ENCODE measurements at places on chromosomes 11 and 22.
A peak's percentile ranks its signal among the peaks of the same experiment; 100 is the strongest.

- DNase-seq = peak; percentile 70
These were observed 26.2 kb upstream of the TPBGL start for GRCh38 chr11:75214411-75214821.

- DNase-seq = no peak
These were observed 609.0 kb downstream of the TBC1D22A start for GRCh38 chr22:47371263-47372090.

DNA sequence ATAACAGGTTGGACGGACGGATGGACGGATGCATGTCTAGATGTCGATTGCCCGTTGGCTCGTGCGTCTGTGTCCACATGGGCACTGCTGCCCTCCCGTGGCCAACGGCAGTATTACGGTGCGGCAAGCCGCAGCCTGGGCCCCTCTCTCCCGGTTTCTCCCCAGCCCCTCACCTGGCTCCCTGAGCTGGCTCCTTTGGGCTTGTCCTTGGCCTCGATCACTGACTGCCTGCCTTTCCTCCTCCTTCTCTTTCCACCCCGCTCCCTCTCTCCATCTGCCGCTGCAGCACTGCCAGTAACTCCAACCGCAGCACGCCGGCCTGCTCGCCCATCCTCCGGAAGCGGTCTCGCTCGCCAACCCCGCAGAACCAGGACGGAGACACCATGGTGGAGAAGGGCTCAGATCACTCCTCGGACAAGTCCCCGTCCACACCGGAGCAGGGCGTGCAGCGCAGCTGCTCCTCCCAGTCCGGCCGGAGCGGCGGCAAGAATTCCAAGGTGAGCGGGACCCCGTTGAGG, 77.3 kb downstream of the SCN3B start:
- DNase-seq = peak; percentile 51

DNA sequence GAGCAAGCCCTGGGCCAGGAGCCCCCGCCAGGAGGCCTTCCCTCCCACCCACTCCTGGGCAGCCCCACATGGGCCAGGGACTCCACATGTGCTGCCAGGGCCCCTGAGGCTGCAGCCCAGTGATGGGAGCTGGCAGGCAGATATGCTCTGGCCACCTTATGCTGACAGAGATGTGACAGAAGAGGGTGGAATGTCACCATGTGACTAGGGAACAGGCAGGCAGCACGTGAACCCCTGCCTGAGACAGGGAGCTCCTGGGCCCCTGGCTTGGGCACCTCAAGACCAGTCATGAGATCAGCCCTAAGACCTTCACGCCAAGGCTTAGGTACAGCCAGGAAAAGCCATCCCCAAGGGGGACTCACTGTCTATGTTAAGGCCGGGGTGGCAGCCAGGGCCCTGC, 9.1 kb downstream of the PRODH start:
- no peak for DNase-seq

DNA sequence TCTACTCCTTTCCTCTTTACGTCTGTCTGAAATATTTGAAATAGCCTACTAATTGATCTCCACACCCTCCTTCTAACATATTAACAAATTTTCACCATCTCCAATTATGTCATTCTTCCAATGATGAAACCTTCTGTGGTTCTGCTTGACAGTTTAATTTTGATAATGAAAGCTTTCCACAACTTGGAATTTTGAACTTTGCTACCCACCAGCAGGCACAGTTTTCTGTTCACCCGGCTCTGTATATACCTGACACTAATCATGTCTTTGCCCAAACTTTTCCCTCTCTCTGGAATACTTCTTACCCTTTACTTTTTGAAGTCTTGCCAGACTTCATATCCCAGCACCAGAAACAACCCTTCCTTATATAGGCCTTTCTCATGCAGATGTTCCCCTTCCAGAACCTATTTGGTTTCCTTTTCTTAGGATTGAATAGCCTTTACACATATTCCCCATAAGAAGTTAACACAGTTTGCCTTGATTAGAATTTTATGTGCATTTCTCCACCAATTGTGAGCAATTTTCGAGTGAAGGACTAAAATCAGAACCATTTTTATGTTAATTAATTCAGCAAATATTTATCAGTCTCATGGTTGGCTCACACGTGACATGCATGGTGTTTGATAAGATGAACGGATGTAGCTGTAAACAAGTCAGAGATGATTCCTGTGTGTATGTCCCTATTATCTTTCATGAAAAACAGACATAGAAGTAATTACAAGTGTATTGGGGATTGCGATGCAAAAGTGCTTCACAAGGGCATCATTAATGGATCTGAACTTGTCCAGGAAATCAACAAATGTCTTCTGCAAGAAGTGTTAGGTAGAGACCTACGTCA, 173.4 kb downstream of the ARHGAP42 start:
- DNase-seq = no peak

DNA sequence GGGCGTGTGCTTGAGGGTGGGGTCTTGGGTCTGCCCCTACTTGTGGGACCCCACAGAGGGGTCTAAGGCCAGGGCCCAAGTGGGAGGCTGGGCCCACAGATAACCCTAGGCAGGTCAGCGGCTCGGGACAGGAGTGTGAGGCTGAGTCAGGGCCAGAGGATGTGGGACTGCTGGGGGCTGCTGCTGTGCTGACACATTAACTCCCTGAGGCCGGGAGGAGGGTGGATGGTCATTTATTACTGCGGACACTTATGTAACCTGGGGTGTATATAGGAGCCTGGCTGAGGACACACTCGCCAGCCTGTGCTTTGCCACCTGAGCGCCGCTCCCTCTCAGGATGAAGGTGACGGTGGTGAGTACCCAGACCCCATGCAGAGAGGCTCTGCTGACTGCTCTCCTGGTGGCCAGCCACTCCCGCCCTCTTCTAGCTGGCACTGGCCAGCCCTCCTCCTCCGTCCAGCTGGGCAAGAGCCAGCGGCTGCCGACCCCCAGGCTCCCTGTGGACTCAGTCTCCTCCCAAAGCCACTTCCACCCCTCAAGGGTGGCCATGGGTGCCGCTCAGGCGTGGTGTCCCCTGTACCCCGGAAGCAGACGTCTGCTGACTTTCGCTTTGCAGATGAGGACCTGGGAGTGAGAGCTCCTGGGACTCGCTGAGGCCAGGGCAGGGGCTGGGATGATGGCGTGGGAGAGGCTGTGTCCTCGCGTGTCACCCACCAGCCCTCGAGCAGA, at the start of gene MIOX:
Gene MIOX (plus strand): TSS at position 299 of the 729 bp plus-strand sequence. CDS start 39 bp downstream, at position 338.
- DNase-seq = peak; percentile 91

DNA sequence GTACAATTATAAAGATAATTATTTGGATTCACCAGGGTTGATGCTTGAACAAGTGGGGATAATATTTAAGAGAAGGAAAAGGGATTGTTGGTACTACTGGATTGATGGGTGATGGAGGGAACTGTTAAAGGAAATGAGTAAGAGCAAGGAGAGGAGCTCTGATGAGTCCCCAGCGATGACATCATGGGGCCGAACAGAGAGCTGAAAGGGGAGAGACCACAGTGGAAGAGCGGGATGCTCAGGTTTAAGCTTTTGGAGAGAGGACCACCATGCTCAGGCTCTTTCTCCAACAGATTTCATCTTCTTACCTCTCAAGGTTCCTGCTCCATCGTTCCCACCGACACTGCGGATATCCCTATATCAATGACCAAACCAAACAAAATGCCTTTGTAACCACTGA, 568.7 kb downstream of the ETS1 start:
- no peak for DNase-seq

DNA sequence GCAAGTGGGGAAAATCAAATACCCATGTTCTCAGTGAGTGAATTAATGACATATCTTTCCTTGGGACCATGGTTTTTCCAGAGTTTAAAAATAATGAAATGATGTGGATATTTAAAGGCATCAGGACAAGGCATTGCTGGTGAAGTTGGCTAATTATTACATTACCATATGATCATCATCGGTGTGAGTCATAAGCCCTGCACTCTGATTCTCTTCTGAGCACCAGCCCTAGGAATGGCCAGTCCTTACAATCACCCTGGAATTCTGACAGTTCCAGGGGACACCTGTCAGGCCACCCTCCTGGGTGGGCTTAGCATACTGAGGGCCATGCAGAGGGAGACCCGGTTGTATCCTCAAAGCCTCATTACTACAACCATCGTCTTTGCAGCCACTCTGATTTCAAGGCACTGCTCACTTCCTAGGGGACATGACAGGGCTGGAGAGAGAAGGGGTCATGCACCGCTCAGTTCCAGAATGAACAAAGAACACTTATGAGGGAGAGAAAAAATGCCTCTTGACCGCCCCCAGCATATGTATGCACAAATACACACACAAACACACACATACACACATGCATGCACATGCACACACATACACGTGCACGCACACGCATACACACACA, 365.0 kb downstream of the MIAT start:
- DNase-seq = no peak

DNA sequence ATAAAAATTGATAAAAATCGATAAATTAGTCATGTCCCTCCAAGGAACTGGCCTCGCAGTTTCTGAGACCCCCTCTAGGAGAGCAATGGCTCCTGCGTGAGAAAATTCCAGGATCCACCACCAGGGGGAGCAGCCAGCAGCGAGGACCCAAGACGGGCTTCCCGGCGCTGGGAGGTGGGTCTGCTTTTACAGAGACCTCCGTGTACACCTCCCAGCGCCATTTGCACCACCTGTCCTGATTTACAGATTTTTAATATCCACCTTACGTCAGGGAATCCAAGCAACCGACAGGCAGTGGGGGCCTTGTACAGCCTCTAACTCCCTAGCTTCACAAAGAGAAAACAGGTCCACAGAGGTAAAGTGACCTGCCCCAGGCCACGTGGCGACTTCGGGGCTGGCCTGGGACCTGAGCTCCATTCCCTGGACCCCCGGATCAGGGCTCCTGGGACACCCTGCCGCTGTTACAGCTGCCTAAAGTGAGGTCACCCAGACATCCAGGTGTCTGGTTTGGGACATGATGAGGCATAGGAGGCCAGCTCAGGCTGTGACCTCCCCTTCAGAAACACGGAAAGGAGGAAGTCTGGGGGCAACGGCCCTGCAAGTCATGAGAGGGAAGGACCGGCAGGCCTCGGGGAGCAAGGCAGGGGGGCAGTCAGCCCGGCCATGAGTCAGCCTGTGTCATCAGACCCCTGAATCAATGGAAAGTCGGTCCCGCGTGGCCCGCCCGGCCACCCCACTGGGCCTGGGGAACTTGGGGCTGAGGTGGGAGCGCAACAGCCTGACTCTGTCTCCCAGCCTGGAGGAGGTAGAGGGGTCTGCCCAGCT, 3.5 kb downstream of the OSM start:
- DNase-seq = no peak

DNA sequence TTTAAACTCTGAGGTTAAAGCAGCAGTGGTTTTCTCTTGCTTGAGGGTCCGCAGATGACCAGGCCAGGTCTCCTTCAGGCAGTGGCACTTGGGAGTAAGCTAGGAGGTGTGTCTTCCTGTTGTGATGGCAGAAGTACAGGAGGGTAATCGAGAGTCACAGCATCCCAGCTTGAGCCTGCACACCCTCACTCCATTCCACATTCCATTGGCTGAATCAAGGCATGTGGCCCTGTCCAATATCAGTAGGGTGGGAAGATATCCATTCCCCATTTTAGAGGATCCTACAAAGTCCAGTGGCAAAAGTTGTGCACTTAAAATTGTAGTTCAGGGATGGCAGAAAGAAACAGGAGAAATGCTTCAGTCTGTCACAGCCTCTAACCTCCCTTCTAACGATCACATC, 23.3 kb downstream of the OSBP2 start:
- no peak for DNase-seq

DNA sequence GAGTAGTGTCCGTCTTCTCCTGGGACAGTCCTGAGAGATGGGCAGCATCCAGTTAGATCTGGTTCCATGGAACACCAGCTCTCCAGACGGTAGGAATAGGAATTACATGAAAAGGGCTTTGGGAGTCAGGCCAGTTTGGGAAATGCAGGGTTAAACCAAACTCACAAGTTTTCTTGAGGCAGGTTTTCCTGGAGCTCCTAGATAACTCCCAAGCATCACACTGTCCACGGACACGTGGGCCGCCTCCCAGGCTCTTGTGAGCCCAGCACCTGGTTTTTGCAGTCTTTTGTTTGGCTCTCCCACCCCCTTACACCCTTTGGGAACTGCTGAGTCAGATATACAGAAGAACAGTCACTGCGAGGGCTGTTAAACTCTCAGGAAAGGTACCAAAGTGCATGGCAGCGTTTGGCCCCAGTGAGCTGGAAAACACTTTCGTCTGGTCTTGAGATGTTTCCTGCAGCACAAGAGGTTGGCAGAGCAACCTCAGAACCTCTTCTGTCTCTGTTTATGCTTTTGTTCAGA, 90.0 kb downstream of the BCR start:
- DNase-seq = no peak

DNA sequence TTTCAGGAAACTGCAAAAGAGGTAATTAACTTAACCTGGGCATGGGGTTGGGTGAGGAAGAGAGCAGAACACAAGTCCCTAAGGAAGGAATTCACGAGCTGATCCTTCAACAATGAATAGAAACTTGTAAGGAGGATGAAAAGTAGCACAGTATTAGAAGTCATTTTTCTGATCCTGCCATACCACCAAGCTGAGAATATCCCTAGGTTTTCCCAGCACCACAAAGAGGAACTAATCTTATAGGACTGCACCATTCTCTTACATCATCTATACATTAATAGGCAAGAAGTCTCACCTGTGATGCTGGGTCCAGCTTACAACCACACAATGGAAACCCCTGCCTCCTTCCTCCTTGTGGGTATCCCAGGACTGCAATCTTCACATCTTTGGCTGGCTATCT, at the start of gene OR52I1:
Gene OR52I1 (plus strand): TSS at position 301 of the 400 bp plus-strand sequence. CDS start 0 bp downstream, at position 301.
- no peak for DNase-seq

Data from H54 (cell line).